ENCODE measurements at places on chromosomes 2 and 18.

DNA sequence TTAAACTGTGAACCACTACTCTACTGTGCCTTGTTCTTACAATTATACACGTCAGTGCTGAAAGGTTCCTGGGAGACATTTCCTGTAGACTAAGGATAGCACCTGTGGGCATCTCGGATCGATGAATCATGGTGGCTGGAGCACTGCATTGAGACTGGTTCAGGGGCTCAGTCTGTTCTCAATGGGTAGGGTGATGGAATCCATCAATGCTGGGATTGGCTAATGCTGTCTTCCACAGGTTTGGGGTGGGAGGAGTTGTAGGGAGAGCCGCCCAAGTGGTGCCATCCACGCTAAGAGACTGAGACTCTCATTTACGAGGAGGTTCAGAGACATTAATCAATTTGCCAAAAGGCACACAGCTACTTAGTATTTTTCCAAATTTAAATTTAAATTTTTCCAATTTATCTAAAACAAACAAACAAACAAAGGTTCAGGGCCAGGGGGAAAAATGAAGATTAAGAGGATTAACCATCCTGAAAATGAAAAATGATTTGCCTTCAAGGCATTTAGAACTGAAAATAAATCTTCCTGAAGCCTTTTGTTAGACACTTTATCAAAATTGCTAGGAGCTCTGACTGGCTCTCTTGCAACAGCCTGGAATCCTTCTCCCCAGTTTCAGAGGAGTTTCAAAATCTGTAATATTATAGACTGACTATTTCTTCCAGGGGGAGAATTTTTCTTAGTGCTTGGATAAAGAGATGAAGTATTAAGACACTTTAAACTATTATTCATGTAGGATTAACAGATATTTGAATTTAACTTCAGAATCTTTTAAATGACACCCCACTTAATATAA is 359.2 kb downstream of the TGIF1 start:
- DNase-seq: no peak

- DNase-seq: peak; percentile 65
These were observed 326.8 kb downstream of the SETBP1 start for GRCh38 chr18:45007531-45007930.

GRCh38 chr2:201795607-201796477 is 10.5 kb upstream of the CDK15 start:
- DNase-seq: peak; percentile 75

- DNase-seq: no peak
These were observed 827.6 kb upstream of the KLHL29 start for GRCh38 chr2:22557406-22557805.

DNA sequence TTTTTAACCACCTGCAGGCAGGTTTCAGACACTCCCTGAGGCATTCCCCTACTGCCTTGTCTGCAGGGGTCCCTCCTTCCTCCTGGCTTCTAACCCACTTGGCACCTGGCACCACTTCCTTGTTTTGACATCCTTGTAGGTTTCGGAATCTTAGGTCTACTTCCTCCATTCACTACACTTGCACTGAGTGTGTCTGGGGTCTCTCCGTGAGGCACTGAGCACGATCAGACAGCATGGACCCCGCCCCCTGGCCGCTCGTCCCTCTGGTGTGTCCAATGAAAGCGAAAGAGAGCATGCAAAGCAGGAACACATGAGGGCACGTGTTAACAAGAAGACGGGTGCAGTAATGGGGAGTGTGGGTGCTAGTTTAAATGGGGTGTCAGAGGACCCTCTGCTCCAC is 63.8 kb downstream of the HAUS1 start:
- no peak for DNase-seq

DNA sequence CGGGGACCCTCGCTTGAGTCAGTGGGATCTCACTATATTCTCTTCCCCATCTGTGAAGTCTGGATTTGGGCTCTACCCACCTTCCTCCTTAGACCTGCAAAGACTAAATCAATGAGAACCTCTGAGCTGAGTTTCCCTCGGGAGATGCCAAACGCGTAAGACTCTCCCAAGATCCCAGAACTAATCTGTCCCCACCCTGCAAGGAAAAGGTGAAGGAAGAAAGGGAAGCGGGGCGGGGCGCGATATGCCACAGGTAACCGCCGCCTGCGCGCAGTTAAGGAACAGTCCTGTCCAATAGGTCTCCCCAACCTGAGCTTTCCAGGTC is 780 bp downstream of the SRD5A2 start:
- DNase-seq: no peak

GRCh38 chr2:86307431-86307830 is 30.0 kb downstream of the REEP1 start:
- DNase-seq: no peak

- DNase-seq: no peak
These were observed 18.4 kb downstream of the DNER start for GRCh38 chr2:229695961-229696360.

DNA sequence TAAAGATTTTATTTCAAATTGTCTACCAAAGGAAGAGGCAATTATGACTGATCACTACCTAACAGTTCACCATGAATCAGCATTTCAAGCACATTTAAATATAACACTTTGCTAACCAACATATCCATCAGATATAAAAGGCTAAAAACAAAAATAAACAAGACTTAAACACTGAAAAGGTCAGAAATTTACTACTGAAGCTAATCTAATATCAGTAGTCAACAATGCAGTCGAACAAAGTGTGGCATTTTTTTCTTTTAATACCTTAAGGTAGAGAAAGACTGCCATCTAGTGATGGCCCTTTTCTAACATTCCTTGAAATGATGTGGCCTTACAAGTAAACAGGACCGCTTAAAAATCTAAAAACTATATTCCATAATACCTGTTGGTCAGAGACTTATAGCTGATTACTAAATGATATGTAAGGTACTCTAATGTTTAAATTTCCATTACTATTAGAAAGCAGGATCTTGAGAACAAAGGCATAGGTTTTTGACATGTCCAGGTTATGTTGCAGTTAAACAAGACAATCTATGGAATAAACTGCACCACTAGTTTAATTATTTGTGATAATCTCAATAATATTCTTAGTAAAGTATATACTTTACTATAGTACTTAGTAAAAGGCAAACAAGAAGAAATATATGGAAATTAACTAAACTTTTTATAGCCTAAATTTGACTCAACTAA is 80.0 kb downstream of the EXOC6B start:
- peak; percentile 55 for DNase-seq

GRCh38 chr2:75491129-75491753 is 69.5 kb downstream of the EVA1A start:
- peak; percentile 61 for DNase-seq

DNA sequence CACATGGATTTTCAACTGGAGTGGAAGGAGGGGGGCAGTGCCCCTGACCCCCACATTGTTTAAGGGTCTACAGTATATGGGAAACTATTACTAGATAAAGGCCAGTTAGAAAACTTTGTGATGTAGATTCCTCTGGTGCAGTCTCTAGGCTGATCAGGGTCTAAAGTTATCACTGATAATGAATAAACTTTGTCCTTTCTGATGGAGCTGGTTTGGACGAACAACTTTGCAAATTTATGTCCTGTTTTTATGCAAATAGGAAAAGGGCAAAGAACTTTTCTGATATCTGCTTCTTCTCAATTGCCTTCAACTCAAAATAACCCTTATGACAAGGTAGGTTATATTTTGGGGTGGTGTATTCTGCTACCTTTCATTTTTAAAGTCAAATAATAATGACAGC is 829.2 kb upstream of the ACVR2A start:
- DNase-seq: no peak

DNA sequence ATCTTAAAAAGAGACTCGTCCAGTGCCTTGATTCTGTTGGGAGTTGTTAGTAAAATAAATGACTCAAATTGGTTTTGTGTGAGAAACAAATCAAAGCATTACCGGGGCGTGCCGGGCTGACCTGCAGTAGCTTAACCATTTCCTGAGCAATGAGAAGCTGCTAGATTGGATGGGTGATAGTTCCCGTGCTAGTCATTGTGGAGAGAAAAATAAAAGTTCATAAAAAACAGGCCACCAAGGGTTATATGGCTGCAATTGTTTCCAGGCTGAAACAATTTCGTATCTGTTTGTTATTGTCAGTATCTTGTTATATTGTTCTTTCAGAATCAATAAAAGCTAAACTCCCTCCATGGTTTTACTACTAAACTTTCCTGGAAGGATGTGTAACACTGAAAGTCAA is 314.4 kb downstream of the MTX2 start:
- DNase-seq: peak; percentile 76

DNA sequence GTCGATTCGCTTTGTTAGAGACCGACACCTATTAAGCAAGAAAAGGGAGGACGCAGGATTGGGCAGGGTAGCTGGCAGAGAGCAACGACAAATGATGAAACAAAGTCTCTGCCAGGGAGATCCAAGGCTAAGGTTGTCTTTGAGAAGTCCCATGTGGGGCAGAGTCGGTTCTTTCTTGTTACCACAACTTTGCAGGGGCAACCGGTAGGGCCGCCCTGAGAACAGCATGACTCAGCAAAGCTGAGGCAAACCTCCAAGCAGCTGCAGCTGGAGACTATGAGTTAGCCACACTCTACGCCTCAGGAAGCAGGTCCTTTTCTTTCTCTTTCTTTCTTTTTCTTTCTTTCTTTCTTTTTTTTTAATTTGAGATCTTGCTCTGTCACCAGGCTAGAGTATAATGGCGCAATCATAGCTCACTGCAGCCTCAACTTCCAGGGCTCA is 452.3 kb upstream of the ID2 start:
- peak; percentile 69 for DNase-seq

DNA sequence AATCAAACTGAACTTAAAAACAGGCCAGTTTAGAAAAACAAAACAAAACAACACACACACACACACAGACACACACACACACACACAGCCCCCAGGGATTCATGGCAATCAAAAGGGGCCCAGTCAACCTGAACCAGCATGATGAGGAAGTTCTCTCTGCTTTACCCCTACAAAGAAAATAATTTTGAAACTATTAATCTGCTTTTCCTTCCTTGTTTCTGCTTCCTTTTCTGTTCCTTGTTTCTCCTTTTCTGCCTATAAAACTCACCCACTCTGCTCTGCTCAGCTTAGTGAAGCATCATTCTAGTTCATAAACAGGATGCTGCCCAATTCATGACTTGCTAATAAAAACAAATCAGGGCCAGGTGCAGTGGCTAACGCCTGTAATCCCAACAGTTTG is 203.1 kb downstream of the RAB3GAP1 start:
- no peak for DNase-seq

DNA sequence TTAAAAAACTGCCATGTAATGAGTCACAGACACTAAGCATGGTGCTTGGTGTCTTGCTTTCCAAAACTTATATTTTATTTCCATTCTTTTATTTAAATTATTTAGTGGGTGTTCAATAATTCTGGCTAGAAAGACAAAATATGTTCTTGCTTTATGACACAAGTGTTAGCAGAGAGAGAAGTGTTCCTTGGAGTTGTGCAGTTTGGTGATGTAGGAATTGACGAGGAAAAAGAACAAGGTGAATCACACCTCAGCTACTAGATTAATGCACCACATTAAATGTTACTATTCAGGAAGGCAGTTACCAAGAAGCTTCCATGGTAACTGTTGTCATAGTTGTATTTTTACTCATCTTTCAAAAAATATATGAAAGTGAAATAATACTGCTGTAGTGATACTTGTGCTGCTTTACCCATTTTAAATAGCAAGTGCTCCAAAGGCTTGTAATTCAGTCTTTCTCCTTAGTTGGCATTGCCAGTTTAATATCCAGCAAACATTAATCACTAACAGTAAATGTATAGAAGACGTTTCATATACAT is 28.3 kb downstream of the ADAM23 start:
- no peak for DNase-seq

- no peak for DNase-seq
These were observed 113.6 kb downstream of the PDCL3 start for GRCh38 chr2:100676346-100676745.

DNA sequence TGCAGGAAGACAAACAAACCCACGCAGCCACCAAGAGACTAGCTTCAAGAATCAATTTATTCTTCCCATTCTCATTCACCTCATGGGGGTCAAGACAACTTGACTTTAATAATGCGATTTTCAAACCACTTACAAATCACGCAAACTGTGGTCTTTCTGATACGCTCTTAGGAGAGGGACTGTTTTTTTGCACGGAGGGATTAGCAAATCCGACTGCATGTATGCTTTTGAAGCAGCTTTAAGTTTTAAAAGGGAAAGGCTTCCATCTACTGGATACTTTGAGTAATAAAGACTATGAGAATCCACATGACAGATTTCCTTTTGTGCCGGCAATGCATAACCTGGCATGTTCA is 322.9 kb upstream of the KCNJ3 start:
- DNase-seq: peak; percentile 35

GRCh38 chr2:141967980-141968379 is 162.8 kb downstream of the LRP1B start:
- no peak for DNase-seq

- DNase-seq: no peak
These were observed 90.5 kb downstream of the KLHL29 start for GRCh38 chr2:23475473-23475872.

- DNase-seq: peak; percentile 88
These were observed 5.5 kb upstream of the ARL4C start for GRCh38 chr2:234502285-234502918.

- no peak for DNase-seq
These were observed 4.6 kb upstream of the IER3IP1 start for GRCh38 chr18:47180765-47181164.

- DNase-seq: no peak
These were observed 265.8 kb downstream of the TNS1 start for GRCh38 chr2:217736776-217737550.

DNA sequence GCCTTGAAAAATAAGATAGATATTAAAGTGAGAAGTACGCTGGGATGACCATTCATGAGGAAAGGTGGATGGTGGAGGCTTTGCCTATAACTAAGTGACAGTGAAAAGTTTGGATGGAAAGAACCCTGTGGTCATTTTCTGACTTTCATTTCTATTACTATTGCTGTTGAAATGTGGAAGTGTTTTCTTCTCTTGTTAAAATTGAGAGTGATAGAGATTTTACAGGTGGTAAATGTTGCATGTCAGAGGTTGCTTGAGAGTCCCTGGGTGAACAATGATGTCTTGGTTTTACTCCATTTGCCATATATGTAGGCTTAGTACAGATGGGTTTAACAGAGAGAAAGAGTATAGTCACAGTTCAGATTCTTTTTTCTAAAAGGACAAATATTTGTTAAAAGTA is 18.4 kb downstream of the NCOA1 start:
- DNase-seq: no peak

DNA sequence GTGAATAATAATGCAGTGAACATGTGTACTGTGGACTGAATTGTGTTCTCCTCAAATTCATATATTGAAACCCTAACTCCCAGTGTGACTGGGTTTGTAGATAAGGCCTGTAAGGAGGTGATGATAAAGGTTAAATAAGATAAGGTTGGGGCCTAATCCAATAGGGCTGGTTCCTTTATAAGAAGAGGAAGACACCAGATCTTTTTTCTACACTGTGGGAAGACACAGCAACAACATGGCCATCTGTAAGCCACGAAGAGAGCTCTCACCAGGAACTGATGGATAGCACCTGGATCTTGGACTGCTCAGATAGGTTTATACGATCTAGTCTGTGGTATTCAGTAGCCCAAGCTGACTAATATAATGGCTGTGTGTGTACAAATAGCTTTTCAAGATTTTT is 66.8 kb downstream of the BMPR2 start:
- DNase-seq: no peak

DNA sequence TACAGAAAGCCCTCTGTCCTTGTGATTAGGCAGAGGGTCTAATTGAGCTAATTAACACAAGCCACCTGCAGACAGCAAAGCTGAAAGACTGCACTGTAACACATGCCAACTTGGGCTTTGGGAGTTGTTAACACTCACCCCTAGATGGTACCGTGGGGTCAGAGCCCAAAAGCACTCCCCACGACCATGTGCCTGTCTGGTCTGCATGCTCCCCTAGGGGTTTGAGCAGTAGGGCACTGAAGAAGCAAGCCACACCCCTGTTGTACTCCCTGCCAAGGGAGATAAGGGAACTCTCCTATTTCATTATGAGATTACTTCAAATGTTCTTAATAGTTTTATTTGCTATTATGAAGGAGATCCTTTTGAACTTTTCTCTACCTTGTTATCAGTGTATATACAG is 560.1 kb upstream of the FSHR start:
- DNase-seq: no peak

All from fibroblast of skin of right biceps (primary cell).